Right ventricle myocardium superior (tissue), 1 donor: ENCODE measurements at places on chromosomes 11 and 22. TPM values are rescaled to one million over a fixed set of nuclear protein-coding genes. Genes with fewer than 3 reads are reported as not detected.

GRCh38 chr11:134417871-134418840 lies 6.1 kb upstream of the B3GAT1 start:
- DNase-seq: no peak

DNA sequence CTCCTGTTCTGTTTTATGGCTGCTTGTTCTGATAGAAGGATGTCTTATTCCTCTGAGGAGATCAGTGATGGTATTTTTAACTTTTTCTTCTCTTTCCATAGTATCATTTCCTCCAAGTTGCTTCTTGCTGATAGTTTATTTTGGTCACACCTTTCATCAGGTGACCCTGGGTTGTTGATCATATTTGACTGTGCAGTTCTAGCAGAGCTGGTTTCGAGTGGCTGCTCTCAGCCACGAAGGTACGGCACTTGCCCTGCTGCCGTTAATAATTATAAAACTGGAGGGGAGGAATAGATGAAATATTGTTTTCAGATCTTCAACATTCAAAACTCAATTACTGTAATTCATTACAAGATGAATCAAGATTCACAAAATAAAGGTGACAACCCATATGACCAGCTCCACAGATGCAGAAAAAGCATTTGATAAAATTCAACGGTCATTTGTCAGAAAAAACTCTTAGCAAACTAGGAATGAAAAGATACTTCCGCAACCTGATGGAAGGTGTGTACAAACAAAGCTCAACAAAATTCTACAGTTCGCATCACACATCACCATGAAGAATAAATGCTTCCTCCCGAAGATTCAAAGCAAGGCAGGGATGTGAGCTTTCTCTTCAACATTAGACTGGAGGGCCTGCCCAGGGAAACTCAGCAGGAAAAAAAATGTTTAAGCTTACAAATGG lies 59.2 kb upstream of the RTL6 start:
- DNase-seq: no peak

DNA sequence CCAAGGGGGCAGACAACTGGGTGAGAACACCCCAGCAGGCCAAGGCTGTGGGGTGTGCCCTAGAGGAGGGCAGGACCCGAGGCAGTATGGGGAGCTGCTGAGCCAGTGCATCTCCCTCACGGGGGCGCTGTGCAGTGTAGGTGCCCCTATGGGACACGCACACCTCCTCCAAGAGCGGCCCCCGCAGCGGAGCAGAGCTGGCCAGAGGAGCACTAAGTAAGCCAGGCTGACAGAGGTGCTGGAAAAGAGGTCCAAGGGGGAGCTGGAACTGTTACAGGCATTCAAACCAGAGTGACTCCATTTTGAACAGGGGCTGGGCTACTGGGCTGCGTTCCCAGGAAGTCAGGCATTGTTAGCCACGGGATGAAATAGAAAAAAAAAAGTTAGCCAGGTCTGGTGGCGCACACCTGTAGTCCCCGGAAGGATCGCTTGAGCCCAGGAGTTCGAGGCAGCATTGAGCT lies 41.8 kb downstream of the TST start:
- DNase-seq: peak; percentile 76

The TMPRSS13 gene
- not detected for total RNA-seq

DNA sequence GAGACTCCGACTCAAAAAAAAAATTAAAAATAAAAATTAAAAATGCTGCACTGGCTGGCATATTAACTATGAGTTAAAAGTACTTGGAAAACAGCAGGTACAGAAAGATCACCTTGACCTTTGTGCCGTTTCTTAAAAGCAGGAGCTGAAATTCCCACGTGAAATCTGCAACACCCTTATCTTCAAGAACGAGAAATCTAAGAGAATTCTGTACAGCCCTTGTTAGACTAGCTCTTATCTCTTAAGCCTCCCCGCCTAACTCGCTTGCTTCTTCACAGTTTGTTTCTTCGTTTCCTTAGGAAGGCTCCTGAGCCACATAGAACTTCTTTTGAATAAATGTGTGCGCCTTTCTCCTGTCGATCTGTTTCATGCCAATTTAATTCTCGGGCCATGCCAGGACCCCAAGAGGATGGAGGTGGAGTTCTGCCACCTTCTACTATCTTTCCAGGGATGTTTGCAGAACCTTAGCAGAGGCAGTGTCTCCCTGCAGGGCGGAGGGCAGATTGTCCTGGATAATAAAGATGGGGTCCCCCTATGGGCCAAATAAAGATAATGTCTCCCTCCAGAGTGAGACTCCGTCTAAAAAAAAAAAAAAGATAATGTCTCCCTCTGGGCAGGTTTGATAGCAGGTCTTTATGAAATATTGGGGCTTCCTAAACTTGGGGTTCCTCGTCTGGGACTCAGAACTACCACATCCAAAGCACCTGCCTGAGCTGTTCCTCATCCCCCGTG lies 27.4 kb upstream of the SYT8 start:
- no peak for DNase-seq

- no peak for DNase-seq
Measured at GRCh38 chr22:50119768-50120251, 30.0 kb downstream of the MOV10L1 start.

GRCh38 chr22:43113526-43114251 lies 3.1 kb downstream of the BIK start:
- no peak for DNase-seq

DNA sequence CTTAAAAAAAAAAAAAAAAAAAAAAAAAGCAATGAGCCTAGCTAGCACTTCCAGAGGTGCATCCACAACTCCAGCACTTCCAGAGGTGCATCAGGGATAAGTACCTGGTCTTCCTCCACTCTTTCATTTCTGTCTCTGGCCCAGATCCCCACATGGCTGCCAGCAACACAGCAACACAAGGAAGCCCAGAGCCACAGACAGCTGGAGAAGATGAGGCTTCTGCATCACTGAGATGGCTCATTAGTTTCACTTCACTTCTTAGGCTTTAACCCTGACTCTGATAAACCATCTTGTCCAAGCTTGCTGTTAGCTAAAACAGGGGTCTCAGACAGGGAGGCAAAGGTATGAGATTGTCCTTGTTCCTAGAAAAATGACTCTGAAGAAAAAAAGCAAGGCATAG lies 35.6 kb downstream of the PC start:
- no peak for DNase-seq

DNA sequence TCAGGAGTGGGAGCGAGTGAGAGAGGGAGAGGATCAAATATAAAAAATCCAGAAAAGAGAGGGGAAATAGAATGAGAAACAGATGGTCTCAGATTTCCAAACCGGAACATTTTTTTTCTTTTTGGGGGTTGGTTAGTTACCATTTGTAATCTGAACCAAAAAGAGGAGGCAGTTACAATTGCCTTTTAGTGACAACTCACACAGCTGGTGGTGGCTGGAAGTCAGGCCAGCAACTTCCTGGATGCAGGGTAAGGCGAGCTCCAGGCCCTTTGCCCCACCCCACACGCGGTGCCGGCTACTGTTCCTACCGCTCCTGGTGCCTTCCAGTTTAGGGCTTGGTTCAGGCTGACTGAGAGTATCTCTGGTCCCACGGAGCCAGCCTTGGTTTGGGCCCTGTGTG lies 21.0 kb upstream of the UBASH3B start:
- no peak for DNase-seq

GRCh38 chr11:126655807-126656128 lies 300.3 kb downstream of the ST3GAL4 start:
- DNase-seq: no peak

The CHORDC1 gene
- total RNA-seq: 37.9 TPM

DNA sequence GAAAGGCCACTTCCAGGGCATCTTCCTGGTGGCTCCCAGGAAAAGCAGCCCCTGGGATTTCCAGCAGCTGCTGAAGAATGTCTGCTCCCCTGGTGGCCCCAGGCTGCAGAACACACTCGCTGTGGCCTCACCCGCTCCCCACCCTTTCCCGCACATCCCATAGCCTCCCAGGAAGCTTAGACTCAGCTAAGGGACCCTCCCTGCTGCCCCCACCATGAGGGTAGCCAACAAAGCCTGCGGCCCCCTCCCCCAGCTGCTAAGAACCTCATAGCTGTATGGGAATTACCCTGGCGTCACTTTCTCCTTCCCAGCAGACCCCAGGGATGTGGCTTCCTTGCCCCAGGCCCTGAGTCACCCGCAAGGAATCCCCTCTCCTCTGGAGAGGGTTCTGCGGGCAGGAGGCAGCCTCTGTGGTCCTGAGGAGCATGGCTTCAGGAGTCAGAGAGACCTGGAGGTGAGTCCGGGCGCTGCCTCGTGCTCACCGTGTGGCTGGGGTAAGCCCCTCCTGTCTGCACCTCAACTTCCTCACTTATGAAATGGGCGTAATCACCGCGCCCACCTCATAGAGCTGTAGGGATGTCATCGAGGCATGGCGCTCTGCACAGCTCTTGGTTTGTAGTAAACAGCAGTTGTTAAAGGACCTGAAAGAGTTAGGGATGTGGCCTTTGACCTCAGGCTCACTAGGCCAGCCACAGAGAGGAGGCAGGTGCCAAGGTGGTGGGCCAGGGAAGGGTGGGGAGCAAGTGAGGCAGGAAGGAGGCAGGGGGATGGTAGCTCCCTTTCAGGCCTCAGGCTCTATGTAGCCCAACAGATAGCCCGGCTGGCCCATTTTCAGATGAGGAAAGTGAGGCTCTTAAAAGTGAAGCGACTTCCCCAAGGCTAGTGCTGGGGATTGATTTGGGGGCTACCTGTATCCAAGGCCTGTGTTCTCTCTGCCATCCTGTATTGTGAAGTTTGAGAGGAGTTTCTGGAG lies 71.2 kb downstream of the LRRC32 start:
- no peak for DNase-seq

DNA sequence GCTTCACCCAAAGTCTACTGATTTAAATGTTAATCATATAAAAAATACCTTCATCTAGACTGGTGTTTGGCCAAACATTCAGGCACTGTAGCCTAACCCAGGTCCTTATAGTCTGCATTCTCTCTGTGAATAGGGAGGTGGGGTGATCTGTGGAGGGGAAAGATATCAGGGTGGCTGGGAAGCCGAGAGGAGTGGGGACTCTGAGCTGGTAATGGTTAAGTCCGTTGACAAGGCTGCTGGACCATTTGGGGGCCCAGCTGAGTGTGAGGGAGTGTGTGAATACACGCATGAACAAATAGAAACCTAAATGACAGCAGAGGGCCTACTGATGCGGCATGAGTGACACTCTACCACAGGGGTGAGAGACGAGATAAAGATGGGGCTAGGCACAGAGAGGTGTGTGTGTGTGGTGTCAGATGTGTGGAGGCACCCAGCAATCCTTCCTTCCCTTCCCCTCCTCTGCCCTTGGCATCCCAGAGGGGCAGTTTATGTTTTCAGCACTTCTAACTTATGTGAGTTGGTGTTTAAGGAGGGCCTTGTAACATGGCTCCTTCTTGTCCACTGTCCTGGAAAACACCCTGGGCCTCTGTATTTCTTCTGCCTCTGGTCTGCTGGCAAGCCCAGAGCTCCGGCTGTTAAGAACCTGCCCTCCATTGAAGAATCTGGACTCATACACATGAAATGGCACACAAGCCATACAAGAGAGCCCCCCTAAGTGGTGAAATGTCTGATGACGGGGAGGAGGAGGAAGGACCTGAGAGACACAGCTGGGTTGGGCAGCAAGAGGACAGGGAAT lies 249.1 kb upstream of the TBCEL start:
- DNase-seq: no peak

The DDIAS gene
- total RNA-seq: 0.89 TPM

The GPHA2 gene
- not detected for total RNA-seq

GRCh38 chr11:30432178-30432577 lies 109.3 kb downstream of the ARL14EP start:
- DNase-seq: no peak

- DNase-seq: peak; percentile 81
Measured at GRCh38 chr11:66429983-66430602, 8.6 kb downstream of the MRPL11 start.
